Vagina (tissue), 2 donors: ENCODE measurements at places on chromosomes 4 and X.

DNA sequence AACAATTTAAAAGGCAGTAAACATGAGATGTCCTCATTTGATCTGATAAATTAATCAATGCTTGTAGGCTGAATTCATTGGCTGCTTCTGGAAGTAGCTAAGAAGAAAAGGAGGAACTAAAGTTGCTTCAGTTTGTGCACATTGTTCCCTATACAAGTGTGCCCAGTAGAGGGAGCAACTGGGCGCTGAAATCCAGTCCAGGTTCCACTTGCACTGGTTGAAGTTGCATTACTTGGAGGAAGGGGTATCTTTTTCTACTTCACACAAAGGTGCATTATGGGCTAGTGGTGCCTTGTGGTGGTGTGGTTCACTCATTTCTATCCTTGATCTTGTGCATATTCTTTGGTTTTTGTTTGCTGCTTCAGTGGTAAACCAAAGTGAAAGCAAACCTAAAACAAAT is 67.9 kb upstream of the SOX3 start:
- no peak for DNase-seq
- H3K27ac ChIP-seq, result no peak overlapping the region
- H3K27me3 ChIP-seq, result no peaks in the 10 kb centered on the region
- no peaks in the 10 kb centered on the region for H3K4me1 ChIP-seq

DNA sequence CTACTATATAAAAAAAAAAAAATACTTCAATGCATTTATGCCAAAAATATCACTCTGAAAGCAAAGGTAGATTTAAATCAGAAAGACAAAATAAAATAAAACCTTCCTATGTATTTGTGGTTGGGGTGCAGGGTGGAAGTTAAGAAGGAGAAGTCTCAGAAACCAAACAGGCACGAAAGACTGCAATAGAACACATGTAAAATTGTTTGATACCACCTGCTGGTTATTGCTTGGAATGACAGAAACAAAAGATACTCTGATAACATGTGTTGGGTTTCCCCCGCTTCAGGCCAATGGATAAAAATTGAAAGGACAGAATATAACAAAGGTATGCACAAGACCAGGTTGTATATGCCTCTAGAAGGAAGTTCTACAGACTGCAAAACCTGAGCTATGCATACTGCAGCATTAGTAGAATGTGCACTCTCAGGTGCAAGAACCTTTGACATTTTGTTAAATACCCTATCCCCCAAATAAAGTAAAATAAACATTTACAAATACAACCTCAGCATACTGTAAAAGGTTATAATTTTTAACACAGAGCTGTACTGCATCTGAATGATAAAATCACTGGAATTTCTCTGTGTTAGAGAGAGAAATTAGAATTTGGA is 118.8 kb downstream of the GABRA2 start:
- no peak overlapping the region for H3K27ac ChIP-seq
- no peaks in the 10 kb centered on the region for H3K4me1 ChIP-seq
- H3K27me3 ChIP-seq, result no peaks in the 10 kb centered on the region
- no peaks in the 10 kb centered on the region for H3K36me3 ChIP-seq

DNA sequence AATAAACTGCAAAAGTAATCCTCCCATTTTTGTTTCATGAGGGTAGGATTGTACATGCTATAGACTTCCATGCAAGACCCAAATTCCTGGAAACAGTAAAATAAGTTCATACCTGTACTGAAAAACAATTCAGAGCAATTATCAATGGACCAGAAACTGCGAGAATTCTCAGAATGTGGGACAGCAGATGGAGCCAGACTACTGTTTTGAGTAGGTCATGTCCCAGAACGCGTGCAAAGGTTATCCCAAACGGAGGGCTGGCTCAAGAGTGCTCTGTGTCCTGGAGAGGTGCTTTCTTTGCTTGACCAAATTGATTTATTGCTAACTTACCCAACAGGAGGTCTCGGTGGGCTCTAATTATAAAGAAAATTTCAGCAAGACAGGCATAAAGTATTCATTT is 1.7 kb upstream of the MAGEH1 start:
- no peaks in the 10 kb centered on the region for H3K36me3 ChIP-seq
- no peak overlapping the region for H3K4me3 ChIP-seq
- H3K27ac ChIP-seq, result no peak overlapping the region

GRCh38 chr4:6742989-6743388 is 27.0 kb downstream of the BLOC1S4 start:
- no peak overlapping the region for H3K27ac ChIP-seq
- H3K4me1 ChIP-seq, result peaks cover 15% of the 10 kb centered on the region
- no peaks in the 10 kb centered on the region for H3K27me3 ChIP-seq
- DNase-seq, result no peak
- no peak overlapping the region for H3K4me3 ChIP-seq

DNA sequence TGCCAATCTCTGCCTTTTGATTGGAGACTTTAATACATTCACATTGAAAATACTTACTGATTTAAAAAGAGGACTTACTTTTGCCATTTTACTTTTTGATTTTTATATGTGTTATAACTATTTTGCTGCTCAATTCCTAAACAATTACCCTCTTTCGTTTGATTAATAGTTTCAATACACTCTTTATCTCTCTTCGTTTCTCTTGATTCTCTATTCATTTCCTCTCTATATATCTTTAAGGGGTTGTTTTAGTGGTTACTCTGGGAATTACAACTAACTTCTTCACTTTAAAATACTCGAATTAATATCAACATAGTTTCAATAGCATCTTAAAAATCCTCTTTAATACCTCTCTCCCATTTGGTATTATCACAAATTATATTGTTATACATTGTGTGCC is 116.6 kb downstream of the PTCHD1 start:
- no peak overlapping the region for H3K27ac ChIP-seq
- H3K4me1 ChIP-seq, result no peaks in the 10 kb centered on the region
- H3K4me3 ChIP-seq, result no peak overlapping the region
- H3K27me3 ChIP-seq, result no peaks in the 10 kb centered on the region

DNA sequence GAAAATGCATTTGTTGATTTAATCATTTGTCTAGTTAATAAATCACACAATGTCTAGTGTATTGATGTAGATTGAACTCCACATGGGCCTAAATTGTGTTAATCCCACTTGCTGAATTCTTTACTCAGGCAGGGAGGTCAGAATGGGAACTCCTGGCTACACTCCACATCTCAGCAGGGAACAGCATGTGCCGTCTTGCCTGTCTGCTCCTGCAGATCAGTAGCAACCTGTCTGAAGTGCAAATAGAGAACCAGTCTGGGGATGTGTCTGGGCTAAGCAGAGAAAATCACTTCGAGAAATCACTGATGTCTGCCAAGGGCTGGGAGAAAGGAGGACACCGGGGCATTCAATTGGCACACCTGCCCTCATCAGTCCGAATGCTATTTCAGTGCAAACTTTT is 16.5 kb upstream of the MXRA5 start:
- DNase-seq, result no peak
- no peaks in the 10 kb centered on the region for H3K4me1 ChIP-seq
- H3K36me3 ChIP-seq, result no peaks in the 10 kb centered on the region
- no peaks in the 10 kb centered on the region for H3K27me3 ChIP-seq
- H3K27ac ChIP-seq, result no peak overlapping the region
- H3K4me3 ChIP-seq, result no peak overlapping the region

DNA sequence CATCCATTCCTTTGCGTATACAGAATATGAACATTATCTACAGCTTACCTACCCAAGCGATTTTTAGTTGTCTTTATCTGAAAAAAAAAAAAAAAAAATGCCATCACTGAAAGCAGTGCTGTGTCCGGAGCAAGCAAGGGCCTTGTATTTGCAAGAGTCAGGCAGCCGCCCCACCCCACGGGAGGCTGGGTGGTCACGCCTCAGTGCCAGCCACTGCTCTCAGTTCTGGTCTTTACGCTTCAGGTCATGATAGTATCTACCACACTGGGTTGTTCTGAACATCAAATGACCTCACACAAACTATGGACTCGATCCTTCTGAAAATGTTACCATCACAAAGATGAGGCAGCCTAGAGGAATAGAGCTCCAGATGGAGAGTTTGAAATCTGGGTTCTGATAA is 62.7 kb upstream of the HELT start:
- no peak overlapping the region for H3K4me3 ChIP-seq
- DNase-seq, result no peak
- H3K4me1 ChIP-seq, result peaks cover 12% of the 10 kb centered on the region
- H3K27ac ChIP-seq, result no peak overlapping the region
- no peaks in the 10 kb centered on the region for H3K36me3 ChIP-seq
- no peaks in the 10 kb centered on the region for H3K27me3 ChIP-seq

GRCh38 chr4:5993876-5994811 is 24.1 kb downstream of the C4orf50 start:
- no peak overlapping the region for H3K27ac ChIP-seq
- no peak overlapping the region for H3K4me3 ChIP-seq
- no peaks in the 10 kb centered on the region for H3K4me1 ChIP-seq
- H3K27me3 ChIP-seq, result no peaks in the 10 kb centered on the region

DNA sequence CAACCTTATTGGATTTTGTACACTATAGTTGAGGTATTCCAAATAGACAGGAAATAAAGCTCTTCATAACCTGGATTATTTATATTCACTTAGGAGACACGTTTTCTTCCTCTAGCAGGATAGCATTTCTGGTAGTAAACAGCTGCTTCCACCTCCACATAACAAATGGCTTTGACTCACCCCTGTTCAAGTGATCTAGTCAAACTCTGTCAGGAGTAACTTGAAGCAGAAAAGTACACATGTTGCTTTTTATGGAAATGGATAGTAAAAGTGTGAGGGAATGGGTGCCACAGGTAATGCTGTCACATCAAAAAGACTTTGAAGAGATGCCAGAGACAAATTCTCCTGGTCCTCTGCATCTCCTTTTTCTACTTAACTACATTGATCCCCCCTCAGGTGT is 258.7 kb upstream of the SLC7A11 start:
- no peaks in the 10 kb centered on the region for H3K4me1 ChIP-seq
- H3K4me3 ChIP-seq, result no peak overlapping the region
- H3K27ac ChIP-seq, result no peak overlapping the region

DNA sequence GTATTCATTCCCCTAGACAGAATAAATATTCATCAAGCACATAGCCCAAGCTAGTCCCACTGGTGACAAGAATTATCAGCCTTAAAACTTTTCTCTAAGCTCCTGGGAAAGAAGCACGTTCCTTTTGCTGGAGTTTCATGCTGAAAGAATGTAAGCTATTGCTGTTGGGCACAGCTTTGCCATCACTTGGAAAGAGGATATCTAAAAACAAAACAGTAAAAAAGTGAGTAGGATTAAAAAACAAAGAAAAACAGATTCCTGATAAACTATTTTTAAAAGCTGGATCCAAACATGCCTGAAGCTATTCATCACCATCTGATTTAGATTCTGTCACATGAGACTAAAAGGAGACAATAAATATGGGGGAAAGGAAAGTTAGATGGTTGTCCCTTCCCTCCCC is 176.8 kb downstream of the SCFD2 start:
- no peak for DNase-seq
- no peaks in the 10 kb centered on the region for H3K27me3 ChIP-seq
- no peak overlapping the region for H3K27ac ChIP-seq
- H3K36me3 ChIP-seq, result no peaks in the 10 kb centered on the region

- H3K4me3 ChIP-seq, result peak overlapping the region; percentile 61
- peaks cover 36% of the 10 kb centered on the region for H3K4me1 ChIP-seq
- no peaks in the 10 kb centered on the region for H3K36me3 ChIP-seq
- peak overlapping the region; percentile 76 for H3K27ac ChIP-seq
- no peaks in the 10 kb centered on the region for H3K27me3 ChIP-seq
Measured at GRCh38 chr4:184826691-184827270, 1.0 kb upstream of the ACSL1 start.

GRCh38 chr4:5036239-5036638 is 15.0 kb upstream of the STK32B start:
- no peak overlapping the region for H3K4me3 ChIP-seq
- no peak for DNase-seq
- H3K27me3 ChIP-seq, result no peaks in the 10 kb centered on the region
- no peak overlapping the region for H3K27ac ChIP-seq
- no peaks in the 10 kb centered on the region for H3K4me1 ChIP-seq

DNA sequence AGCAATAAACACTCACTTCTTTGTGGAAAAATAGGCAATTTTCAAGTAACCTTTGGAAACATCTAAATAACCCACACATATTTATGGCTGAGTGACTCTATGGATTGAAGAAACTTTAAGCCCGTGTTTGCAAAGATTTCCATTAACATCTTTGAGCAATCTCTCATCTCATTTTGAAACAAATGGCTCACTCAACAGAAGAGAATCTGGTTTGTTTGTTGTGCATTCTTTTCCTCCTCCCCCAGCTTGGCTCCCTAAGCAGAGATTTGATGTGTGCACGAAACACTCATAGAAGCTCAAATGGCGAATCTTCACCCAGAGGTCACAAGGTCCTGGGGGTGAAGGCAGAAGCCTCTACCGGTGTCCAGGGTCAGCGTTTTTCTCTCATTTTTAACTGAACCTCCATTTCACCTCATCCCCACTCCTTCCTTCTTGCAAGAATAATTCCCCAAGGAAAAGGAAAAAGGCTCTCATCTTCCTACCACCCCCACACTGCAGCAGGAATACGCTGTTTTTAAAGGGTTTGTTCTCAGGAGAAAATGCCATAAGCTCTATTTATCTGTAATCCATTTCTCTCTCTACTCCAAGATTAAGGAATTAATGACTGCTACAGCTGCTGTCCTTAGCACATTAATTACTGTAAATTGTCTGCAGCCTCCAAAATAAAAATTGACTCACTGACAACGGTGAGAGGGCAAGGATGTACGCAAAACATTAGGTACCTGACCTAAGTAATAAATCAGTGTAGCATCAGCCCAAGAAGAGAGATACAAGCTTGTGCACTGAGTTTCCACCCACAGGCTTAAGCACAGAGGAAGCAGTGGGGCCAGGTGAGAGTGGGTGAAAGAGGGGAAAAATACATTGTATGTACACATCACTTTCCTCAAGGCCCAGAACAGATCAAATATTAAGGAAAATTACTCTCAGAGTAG is 307.6 kb upstream of the NOCT start:
- no peaks in the 10 kb centered on the region for H3K27me3 ChIP-seq
- no peaks in the 10 kb centered on the region for H3K4me1 ChIP-seq
- H3K27ac ChIP-seq, result no peak overlapping the region
- no peak overlapping the region for H3K4me3 ChIP-seq

DNA sequence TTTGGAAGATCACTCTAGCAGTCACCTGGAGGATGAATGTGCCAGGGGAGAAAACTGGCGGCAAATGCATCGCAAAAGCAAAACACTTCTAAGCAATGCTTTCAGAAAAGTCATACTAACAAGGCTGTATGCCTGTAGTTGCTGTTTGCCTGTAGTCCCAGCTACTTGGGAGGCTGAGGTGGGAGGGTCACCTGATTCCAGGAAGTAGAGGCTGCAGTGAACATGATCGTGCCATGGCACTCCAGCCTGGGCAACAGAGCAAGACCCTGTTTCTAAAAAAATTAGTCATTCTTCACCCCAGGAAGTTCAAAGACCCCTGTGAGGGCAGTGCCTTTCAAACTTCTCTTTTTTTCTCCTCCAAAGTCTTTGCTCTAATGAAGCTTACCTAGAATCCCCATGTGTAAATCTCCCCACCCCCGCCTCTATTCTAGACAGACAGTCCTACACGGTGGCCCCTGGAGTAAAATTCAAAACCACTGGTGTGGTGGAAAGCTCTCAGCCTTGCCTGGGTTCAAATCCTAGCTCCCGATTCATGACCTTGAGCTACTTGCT is 5.5 kb downstream of the SOWAHD start:
- no peaks in the 10 kb centered on the region for H3K27me3 ChIP-seq
- no peak overlapping the region for H3K4me3 ChIP-seq
- no peaks in the 10 kb centered on the region for H3K4me1 ChIP-seq
- DNase-seq, result no peak
